ENCODE measurements at places on chromosomes 7 and 10.

DNA sequence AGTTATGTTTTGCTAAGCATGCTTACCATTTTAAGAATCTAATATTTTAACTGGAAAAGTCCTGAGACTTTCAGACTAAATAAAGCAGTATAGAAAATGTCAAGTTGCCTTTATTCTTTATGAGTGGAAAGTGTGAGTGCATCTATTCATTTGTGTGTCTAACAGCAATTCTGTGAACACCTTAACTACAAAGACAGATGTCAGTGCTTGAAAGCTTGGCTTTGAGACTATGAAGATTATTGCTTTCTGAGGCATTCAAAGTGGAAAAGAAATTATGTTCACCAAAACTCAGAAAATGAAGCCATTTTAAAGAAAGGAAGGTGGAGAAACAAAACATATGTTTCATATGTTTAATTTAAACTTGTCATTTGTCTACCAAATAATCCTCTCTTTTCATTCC is 294.5 kb upstream of the SEMA3C start:
- no peak for DNase-seq

DNA sequence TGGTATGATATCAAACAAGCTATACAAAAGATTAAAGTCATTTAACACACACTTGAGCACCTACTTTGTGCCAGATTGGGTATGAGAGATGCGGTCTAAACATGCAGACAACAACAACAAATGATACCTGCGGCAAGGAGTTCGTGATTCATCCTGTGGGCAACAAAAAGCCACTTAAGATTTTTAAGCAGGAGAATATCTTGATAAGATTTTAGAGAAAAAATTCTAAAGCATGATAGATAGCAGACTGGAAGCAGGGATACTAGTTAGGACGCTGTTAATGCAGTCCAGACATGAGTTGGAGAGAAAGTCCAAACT is 1.6 kb upstream of the KBTBD2 start:
- DNase-seq = no peak

- DNase-seq = no peak
Observed at GRCh38 chr10:110029450-110029849, 21.7 kb downstream of the ADD3 start.

DNA sequence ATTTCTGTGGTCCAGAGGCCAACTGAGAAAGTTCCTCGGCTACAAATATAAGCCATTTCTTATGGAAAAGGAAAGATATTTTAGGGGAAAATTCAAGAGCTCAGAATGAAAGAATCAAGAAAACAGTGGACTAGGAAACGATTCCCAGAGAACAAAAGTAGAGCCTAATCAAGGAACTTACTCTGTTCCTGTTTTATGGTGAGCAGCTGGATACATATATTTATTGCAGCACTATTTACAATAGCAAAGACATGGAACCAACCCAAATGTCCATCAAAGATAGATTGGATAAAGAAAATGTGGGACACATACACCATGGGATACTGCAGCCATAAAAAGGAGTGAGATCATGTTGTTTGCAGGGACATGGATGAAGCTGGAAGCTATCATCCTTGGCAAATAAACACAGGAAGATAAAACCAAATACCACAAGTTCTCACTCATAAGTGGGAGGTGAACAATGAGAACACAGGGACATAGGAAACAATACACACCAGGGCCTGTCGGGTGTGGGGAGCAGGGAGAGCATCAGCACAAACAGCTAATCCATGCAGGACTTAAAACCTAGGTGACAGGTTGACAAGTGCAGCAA is 298.7 kb downstream of the THSD7A start:
- DNase-seq = no peak

DNA sequence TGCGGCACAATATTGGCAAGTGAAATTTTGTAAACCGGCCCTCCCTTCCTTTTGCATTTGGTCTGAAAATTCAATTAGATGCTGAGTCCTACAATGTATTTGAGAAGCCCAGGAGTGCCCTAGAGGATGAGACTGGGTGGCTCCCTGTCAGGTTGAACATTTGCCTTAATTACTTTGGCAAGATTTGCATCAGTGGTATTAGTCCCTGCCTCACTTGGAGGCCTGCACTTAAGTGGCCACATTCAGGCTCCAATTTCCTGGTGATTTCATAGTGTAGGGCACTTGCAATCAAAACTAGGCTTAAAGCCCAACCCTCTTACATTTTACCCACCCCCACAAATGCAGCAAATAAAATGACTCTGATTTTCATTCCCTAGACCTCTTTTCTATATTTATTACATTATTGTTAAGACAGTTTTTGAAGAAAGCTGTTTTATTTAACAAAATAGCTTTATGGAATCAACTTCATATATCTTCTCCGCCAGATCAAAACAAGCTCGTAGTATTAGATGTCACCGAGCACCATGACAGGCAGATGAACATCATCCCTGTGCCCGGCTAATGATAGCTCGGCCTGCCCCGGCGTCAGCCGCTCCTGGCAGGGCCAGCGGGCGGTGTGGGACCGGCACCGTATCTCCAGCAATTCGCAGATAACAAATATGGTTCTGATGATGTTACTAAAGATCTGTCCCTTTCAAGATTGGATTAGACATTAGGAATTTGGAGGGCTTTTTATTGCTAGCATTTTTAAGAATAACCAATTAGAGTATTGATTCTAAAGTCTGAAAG is 73.6 kb downstream of the EGFR start:
- DNase-seq = no peak

DNA sequence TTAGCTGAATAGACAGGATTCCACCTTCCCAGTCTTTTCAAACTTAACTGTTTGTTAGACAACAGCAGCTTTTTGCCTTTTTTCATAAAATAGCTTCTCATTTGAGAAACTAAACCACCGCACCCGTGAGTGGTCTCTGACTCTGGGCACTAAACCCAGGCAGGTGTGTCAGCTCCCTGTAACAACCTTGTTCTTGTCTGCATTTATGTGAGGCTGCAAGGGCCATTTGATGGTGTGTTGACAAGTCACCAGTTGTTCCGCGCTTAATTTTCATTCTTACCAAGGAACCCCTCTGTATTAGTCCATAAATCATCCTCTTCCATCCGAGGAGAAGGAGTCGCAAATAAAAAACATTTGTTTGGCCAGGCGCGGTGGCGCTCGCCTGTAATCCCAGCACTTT is 1.5 kb downstream of the STOX1 start:
- DNase-seq = no peak
